Stimulated activated CD8-positive, alpha-beta memory T cell treated with anti-CD3 and anti-CD28 coated beads, Interleukin-4, amount 100 ng/mL, for 4 hours (primary cell): ENCODE measurements at places on chromosomes 4 and X.

GRCh38 chr4:37400241-37400881 lies 155.8 kb downstream of the NWD2 start:
- DNase-seq: no peak

- DNase-seq: no peak
Measured at GRCh38 chr4:151204925-151205524, 71.9 kb upstream of the PRSS48 start.

DNA sequence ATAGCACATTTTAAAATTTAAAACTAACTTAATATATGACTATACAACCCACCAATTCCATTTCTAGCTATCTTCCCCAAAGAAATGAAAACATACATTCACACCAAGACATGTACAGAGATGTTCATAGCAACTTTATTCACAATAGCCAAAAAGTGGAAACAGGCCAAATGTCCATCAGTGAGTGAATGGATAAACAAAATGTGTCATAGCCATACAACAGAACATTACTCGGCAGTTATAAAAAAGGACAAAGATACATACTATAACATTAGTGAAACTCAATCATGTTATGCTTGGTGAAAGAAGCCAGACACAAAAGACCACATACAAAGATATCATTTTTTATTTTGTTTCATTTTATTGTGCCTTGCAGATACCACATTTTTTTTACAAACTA lies 396.8 kb downstream of the PACRGL start:
- no peak for DNase-seq

- DNase-seq: no peak
Measured at GRCh38 chr4:173243321-173243720, 74.7 kb downstream of the GALNT7 start.

- DNase-seq: no peak
Measured at GRCh38 chr4:108396900-108397497, 223.4 kb upstream of the RPL34 start.

DNA sequence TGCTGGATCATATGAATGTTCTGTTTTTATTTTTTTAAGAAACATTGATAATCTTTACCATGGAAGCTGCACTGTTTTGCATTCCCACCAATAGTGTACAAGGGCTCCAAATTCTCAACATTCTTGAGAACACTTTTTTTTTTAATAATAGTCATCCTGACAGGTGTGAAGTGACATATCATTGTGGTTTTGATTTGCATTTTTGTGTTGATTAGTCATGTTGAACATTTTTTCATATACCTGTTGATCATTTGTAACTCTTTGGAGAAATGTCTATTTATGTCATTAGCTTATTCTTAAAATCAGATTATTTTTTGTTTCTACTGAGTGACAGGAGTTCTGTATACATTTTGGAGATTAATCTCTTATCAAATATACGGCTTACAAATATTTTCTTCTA lies 408.5 kb downstream of the GLUD2 start:
- DNase-seq: no peak

DNA sequence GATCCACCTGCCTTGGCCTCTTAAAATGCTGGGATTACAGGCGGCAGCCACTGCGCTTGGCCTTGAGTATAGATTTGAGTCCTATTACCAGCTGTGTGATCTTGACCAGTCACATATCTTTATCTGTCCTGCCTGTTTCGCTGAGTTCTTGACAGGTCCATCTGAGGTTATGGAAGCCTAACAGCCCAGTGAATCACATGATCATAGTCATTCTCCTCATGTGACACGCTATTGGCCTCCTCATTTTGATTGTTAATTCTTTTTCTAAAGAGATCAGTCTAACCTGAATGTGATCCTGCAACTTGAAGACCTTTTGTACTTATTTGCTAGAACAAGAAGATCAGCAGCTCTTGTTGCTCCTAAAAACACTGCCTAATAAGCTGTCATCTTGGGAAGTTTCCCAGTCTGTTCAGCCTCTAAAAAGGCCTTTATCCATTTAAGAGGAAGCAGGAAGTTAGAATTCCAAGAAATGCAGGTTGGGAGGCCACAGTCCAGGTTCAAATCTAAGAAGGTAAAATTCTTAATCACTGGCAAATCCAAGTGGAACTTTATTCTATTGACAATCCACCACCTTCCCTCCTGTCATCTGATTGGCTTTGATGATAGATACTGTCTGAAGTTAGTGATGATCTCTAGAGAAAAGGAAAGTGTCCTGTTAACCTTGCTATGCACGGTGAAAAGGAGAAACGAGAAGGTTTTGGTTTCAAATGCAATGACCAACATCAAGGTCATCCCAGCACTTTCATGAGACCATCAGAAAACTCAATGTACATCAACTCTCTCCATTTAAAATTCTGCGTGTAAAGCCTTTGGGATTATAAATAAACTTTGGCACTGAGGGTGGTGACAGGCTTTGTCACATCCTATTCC lies 86.9 kb downstream of the CHRNA9 start:
- DNase-seq: no peak

- DNase-seq: no peak
Measured at GRCh38 chrX:109843963-109844751, 111.1 kb upstream of the ACSL4 start.

DNA sequence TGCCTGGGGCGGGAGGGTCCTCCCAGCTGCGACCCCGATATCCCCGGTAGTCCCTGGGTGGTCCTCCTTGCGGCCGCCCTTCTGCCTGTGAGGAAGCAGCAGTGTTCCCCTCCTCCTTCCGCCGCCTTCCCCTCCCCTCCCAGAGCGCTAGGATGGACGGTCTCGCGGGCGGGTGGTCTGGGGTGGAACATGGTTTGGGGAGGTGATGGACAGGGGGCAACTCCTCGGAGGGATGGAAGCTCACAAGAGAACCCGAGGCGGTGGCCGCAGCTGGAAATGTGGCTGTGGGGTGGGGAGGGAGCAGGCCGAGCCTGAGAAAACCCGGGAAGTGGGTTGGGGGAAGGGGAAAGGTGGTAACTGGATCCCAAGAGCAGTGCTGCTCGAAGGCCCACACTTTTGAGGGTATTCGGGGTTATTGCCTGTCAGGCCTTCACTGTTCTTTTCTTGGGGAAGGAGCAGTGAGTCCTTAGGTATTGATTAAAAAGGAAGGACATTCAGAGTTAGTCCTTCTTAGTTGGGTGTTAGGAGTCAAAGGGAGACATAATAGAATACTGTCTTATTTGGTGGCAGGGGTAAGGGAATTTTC lies 581 bp downstream of the UBE2K start:
- no peak for DNase-seq

GRCh38 chr4:86970447-86971354 lies 35.9 kb downstream of the AFF1 start:
- no peak for DNase-seq

- no peak for DNase-seq
Measured at GRCh38 chr4:38904090-38904666, 36.6 kb downstream of the FAM114A1 start.

- no peak for DNase-seq
Measured at GRCh38 chr4:157185363-157185762, 35.2 kb upstream of the GRIA2 start.

DNA sequence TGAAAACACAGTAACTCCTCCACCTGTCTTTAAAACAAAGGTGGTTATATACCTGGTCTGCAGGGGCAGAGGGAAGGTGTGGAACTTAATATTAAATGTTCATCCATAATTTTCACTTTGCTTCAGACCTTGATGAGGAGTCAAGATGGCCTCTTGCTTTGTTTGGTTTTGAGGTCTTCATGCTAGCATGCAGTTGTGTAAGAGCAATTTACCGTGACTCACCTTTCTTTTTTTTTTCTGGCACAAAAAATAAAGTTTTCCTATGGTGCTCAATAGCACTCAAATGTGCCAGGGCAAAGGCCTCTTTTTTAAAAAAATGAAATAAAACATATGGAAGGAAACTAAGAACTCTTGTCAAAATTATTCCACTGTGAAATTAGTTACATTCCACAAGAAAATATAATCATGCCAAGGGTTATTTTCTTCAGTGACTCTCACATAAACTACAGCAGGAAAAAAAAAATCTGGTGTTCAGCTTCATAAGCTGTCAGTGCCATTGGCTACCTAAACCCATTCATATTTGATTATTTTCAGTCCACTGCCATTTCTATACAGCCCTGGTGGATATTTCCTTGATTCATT lies 128.2 kb downstream of the SLC7A11 start:
- DNase-seq: no peak

DNA sequence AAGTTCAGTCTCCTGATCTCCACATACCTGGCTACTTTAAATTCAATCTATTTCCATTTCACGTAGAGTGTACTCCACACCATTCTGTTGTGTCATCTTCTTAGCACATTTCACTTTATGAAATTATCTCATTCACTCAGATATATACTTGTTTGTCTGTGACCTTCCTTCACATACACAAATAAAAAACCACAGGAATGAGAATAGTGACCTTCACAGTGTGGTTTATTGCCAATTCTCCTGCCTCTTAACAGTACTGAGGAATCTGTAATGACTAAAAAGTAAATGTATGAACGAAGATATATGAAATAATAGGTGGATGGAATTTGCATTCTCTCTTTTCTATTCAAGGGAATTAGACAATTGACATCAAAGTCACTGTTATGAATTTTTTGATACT lies 183.9 kb upstream of the PCDH7 start:
- DNase-seq: no peak

DNA sequence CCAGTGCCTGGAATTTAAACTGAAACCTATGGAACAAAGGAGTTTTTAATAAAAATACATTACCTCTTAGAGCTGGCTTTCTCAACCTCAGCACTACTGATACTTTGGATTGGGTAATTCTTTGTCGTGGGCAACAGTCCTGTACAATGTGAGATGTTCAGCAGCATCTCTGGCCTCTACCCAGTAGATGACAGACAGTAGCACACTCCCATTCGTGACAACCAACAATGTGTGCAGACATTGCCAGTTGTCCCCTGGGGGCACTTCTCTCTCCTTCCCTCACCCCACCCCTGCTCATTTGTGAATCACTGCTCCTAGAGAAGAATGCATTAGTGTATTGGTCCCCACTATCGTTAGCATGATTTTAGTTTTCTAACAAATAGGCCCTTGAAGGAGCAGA lies 16.2 kb downstream of the GPAT3 start:
- no peak for DNase-seq

GRCh38 chr4:185589067-185589836 lies 53.9 kb upstream of the PDLIM3 start:
- no peak for DNase-seq

DNA sequence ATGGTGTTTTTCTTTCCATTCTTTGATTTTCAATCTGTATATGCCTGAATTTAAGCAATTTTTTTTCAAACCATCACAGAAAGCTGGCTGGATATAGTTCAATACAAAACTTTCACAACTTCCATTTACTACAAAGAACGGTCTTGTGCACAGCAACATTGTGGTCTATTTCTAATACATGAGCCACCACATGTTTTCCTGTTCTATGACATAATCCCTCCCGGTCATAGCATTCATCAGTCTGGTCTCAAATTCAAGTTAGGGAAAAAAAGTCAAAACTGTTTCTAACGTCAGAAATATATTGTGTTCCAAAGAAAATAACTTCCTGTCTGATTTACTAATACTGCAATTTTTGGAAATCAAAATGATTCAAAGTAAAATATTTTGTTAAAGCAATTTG lies 7.5 kb upstream of the CXCL6 start:
- DNase-seq: no peak

- no peak for DNase-seq
Measured at GRCh38 chrX:49147936-49148335, 14.6 kb upstream of the MAGIX start.
